ENCODE measurements at places on chromosomes 2 and 18.

GRCh38 chr2:202317080-202317857 lies 51.7 kb downstream of the NOP58 start:
- no peak for DNase-seq

- DNase-seq = no peak
Measured at GRCh38 chr2:191126386-191127085, 24.3 kb downstream of the STAT4 start.

DNA sequence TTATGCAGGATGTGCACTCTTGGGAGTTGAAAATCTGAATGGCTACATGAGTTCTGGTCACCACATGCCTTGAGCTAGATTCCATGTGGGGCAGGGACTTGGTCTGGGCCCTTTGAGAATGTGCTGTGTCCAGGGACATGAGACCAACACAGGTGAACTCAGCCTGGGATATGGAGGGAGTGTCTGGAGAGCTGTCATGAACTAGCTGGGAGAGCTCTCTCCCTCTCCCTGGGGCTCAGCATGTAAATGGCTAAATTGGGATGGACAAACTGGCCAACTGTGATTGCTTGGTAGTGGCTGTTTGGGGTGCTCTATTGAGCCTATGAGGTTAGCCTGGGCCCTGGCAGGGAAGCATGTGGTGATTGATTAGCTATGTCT lies 105.1 kb upstream of the HS6ST1 start:
- no peak for DNase-seq

DNA sequence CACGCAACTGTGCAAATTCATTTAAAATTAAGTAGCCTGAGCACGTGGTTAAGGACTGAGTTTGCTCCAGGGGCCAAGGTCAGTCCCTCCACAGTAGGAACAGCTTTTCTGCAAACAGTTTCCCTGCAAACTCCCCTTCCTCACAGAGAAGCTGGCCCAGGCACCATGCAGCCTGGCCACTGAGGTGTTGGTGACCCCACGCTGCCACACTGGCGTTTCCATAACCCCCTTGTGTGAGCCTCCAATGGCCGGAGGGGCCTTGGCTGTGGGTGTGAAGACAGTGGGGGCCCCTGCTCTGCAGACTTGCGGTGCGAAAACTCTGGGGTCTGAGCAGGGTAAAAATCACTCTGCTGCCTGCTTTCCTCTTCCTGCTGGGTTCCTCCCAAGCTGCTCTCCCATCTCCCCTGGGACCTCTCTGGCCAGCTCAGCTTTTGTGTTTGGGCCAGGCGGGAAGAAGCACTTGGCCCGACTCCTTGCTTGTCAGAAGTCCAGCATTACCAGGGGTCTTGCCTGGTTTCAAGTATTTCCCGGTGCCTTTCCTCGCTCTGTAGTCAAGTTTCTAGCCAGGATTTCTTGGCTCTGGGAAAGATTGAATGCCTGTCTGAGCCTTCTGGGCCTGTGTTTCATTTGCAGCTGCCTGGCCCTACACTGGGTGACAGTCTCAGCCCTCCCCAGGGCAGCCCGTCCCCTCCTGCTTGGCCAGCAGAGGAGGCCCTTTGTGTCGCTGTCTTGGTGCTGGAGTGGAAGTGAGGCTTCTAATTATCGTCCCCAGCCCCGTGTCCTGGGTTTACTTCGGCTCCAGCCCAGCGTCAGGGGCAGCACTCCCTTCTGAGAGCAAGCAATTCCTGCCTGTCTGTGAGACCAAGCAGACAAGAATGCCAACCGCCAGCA lies 131.4 kb upstream of the SLC1A4 start:
- no peak for DNase-seq

DNA sequence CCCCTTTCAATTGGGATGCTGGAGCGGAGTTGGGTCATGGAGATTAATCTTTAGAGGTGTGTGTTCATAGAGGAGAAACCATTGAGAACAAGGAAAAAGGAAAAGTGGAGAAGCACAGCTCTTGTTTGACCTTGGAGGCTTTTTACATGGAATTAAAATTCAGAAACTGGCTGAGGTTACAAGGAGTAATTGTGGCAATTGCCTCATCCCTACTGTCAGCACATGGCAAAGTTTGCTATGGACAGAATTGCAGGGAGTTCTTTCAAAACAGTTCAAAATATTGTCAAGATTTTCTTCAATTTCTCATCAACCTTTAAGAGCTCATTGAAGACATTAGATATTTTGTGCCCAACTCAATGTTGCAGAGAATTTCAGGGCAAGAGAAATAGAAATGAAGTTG lies 232.7 kb downstream of the SLC8A1 start:
- no peak for DNase-seq

GRCh38 chr2:180905002-180905401 lies 75.4 kb upstream of the UBE2E3 start:
- DNase-seq = no peak

GRCh38 chr2:191811807-191812602 lies 34.9 kb downstream of the CAVIN2 start:
- DNase-seq = peak; percentile 7

GRCh38 chr2:68565858-68566257 lies 77.5 kb upstream of the PROKR1 start:
- no peak for DNase-seq

GRCh38 chr2:105812180-105813044 lies 67.7 kb downstream of the NCK2 start:
- DNase-seq = no peak

DNA sequence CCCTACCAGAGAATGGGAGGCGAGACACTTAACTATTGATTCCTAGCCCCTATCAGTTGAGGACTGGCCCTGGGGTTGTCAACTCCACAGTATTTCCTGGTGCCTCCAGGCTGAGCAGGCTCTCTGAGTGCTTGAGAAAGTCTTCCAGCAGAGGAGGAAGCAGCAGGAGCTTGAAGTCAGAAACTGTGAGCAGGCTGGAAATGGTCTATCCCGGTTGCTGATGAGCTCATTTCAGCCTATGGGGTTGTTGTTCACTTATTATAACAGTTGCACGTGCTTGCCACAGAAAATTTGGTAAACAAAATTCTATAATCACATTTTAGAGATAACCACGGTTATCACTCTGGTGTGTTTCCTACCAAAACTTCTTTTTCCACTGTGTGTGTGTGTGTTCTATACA lies 254.7 kb upstream of the THUMPD2 start:
- no peak for DNase-seq

- no peak for DNase-seq
Measured at GRCh38 chr2:231780123-231780908, 766 bp downstream of the PDE6D start.

GRCh38 chr18:35189510-35189909 lies 51.3 kb upstream of the ZNF397 start:
- no peak for DNase-seq

- no peak for DNase-seq
Measured at GRCh38 chr2:203673933-203674332, 32.5 kb upstream of the CD28 start.

GRCh38 chr2:237290261-237290660 lies 123.7 kb downstream of the COL6A3 start:
- DNase-seq = no peak

GRCh38 chr2:42864641-42865280 lies 72.4 kb upstream of the HAAO start:
- no peak for DNase-seq

DNA sequence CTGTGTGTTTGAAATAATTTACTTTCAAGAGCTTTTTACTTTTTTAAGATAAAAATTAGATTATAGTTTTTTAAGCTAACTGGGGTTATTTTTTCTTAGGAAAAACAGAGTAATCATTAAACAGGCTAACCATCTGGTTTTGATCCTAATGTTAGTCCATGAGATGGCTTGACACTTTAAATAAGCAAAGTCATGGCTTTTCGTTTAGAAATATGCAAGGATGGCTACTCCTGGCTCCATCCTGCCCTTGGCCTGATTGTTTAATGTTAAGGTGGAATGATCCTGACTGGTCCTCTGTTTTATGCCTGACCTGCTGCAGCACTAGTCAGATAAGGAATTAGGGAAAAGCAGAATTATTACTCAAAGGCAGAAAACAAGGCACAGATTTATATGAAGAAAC lies 39.7 kb upstream of the PNPT1 start:
- DNase-seq = no peak

DNA sequence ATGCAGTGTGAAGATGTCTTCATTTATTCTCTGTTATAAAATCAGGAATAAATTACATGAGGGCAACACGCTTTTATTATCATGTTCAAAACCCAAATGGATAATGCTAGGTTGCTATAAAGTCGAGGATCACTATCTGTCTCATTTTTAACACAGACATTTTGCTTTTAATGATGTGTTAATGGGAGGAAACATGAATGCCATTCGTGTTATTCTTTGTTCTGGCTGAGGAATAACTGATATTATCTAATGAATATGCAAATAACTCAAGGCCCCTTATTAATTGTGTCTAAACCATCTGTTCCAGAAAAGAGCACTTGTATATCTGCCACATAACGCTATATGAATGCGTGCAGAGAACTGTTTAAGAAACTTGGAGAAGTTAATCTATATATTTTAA lies 576.1 kb downstream of the DCDC2C start:
- DNase-seq = no peak

GRCh38 chr2:158097481-158097880 lies 4.2 kb upstream of the UPP2 start:
- DNase-seq = no peak

GRCh38 chr2:26650713-26651469 lies 9.7 kb upstream of the CIB4 start:
- DNase-seq = no peak

All from stimulated activated CD4-positive, alpha-beta T cell treated with anti-CD3 and anti-CD28 coated beads, Interleukin-1b, Interleukin-23, amount 100 ng/mL, for 24 hours (primary cell).